ENCODE measurements at places on chromosomes 6 and 20.

DNA sequence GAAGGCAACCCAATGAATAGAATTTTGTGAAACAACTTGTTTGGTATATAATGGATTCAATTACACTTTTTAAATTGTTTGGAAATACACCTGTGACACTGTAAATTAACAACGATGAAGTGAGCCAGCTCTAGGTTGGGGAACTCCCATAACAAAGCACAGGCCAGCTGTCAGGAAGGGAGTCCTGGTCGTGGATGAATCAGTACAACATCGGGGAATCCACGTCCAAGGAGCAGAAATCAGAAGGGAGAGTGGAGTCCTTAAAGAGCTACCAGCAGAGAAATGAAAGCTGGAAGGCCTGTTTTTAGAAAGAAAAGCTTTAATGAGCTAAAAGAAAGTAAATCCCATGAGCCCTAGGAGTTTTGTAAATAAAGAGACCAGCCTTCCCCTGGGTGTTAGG lies 223.1 kb upstream of the SLC35B3 start:
- no peak overlapping the region for H3K27ac ChIP-seq
- no peak overlapping the region for H3K4me3 ChIP-seq
- H3K36me3 ChIP-seq = no peaks in the 10 kb centered on the region
- DNase-seq = no peak

- H3K4me1 ChIP-seq = peaks cover 69% of the 10 kb centered on the region
- peak overlapping the region; percentile 93 for H3K27ac ChIP-seq
- DNase-seq = no peak
- no peak overlapping the region for H3K4me3 ChIP-seq
- no peaks in the 10 kb centered on the region for H3K36me3 ChIP-seq
- no peaks in the 10 kb centered on the region for H3K27me3 ChIP-seq
These were observed 15.9 kb downstream of the NT5E start for GRCh38 chr6:85465762-85466161.

- H3K4me3 ChIP-seq = no peak overlapping the region
- H3K27me3 ChIP-seq = no peaks in the 10 kb centered on the region
- no peaks in the 10 kb centered on the region for H3K4me1 ChIP-seq
- H3K27ac ChIP-seq = no peak overlapping the region
These were observed 346.8 kb upstream of the CNR1 start for GRCh38 chr6:88512951-88513350.

DNA sequence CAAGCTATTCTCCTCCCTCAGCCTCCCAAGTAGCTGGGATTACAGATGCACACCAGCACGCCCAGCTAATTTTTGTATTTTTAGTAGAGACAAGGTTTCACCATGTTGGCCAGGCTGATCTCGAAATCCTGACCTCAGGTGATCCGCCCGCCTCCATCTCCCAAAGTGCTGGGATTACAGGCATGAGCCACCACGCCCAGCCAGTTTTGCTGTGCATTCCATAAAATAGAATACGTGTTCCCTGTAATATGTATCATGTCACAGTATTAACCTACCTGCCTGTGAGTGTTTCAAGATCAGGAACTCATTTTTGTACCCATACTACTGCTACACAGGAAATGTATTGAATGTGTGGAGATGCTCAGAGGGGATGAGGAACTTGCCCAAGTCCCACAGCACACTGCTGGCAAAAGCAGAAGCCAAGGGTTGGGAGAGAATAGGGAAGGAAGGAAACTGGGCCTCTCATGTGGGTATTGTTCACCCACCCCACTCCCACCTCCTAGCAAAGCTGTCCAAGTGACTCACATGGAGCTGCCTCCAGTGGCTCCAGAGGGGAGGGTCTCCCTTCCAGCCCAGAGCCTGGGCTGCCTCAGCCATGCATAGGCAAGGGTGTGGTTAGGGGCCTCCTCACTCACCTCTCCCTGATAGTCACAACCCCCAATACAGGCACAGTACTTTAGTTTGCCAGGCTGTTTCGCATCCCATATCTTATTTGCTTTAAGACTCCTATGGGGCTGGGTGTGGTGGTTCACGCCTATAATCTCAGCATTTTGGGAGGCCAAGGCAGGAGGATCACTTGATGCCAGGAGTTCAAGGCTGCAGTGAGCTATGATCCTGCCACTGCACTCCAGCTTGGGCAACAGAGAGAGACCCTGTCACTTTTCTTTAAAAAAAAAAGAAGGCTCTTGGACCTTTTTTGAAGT lies 9.4 kb downstream of the HM13 start:
- H3K27me3 ChIP-seq = no peaks in the 10 kb centered on the region
- H3K27ac ChIP-seq = no peak overlapping the region
- no peak overlapping the region for H3K4me3 ChIP-seq
- no peaks in the 10 kb centered on the region for H3K4me1 ChIP-seq

- no peak for DNase-seq
These were observed 47.3 kb downstream of the ATP9A start for GRCh38 chr20:51720854-51721253.

DNA sequence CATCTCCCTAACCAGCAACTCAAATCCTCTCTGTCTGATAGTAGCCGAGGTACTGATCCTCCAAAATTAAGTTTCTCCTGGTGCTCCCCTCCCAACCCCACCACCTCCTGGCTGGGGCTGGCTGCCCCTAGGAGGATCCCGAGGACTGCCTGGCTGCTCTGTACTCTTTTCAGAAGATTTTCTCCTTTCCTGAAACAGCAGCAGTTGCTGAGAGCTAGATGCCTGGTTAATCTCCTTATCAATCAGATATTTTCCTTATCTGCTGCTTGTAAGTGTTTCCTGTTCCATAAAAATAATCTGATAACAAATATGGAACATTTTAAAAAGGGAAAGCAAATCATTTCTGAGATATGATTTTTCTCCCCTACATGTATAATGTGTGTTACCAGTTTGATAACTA lies 52.8 kb downstream of the ZMYND8 start:
- H3K27me3 ChIP-seq = no peaks in the 10 kb centered on the region
- peak overlapping the region; percentile 62 for H3K27ac ChIP-seq
- H3K4me3 ChIP-seq = no peak overlapping the region
- H3K4me1 ChIP-seq = peaks cover 25% of the 10 kb centered on the region
- no peak for DNase-seq
- H3K36me3 ChIP-seq = no peaks in the 10 kb centered on the region

- peaks cover 14% of the 10 kb centered on the region for H3K4me1 ChIP-seq
- no peaks in the 10 kb centered on the region for H3K27me3 ChIP-seq
- DNase-seq = peak; percentile 77
- peaks cover 2% of the 10 kb centered on the region for H3K36me3 ChIP-seq
- no peak overlapping the region for H3K27ac ChIP-seq
These were observed 14.6 kb downstream of the CD40 start for GRCh38 chr20:46132705-46133120.

DNA sequence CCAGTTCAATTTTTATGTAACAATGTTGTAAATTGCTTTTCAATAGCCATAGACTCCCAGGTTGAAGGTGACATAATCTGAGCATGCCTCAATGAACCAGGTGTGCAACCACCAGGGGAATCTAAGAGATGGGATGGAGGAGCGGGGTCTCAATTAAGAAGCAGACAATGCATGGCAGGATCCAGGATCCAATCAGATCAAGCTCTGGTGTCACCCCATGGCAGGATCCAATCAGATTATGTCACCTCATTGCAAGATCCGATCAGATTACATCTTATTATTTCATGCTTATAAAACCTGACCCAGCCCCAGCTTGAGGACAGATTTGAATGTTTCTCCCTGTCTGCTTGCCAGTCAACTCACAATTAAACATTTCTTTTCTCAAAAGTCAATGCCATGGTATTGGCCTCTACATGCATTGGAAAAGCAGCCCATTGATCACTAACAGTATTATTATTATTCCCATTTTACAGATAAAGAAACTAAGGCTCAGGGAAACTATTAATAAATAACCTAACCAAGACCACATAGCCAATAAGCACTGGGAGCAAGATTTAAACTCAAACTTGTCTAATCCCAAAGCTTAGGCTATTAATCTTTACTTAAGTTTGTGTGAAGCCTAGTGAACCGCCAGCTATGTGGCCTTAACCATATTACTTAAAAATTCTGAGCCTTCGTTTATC lies 14.3 kb upstream of the SIRT5 start:
- no peak overlapping the region for H3K4me3 ChIP-seq
- DNase-seq = no peak
- no peaks in the 10 kb centered on the region for H3K36me3 ChIP-seq
- no peaks in the 10 kb centered on the region for H3K27me3 ChIP-seq

DNA sequence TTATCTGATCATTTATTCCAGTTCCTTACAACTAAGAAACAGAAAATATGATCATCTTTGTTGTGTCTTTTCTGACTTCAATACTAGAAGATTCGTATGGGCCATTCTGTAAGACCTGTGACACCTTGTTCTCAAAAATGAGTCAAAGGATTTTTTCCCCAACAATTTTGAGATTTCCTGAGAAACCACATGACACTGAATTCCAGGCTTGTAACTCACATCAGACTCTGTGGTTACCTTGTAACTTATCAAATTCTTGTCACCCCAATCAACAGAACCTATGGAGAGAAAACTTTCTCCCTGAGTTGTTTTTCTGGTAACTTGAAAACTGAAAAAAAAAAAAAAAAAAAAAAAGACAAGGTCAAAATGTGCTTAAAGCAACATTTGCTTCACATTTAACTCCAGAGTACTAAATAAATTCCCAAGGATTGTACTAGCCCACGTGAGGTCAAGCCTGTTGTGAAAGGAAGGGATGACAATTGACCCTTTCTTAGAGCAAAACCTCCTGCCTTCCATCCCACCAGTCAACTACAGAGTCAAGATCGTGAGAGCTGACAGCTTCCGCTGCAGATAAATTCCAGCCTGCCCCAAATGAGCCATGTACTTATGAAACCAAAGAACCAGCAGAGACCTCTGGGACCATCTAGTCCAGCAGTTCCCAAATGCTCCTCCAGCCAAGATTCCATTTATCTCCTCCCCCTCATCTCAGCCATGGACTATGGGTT lies 140.3 kb downstream of the TBX18 start:
- H3K4me3 ChIP-seq = no peak overlapping the region
- H3K27ac ChIP-seq = no peak overlapping the region
- no peaks in the 10 kb centered on the region for H3K36me3 ChIP-seq

- H3K4me3 ChIP-seq = no peak overlapping the region
- no peaks in the 10 kb centered on the region for H3K36me3 ChIP-seq
- no peak overlapping the region for H3K27ac ChIP-seq
- no peak for DNase-seq
- no peaks in the 10 kb centered on the region for H3K4me1 ChIP-seq
These were observed 21.5 kb downstream of the GGTLC1 start for GRCh38 chr20:23966927-23967615.

GRCh38 chr6:153563001-153563400 lies 431.9 kb upstream of the RGS17 start:
- no peaks in the 10 kb centered on the region for H3K36me3 ChIP-seq
- no peak overlapping the region for H3K27ac ChIP-seq
- H3K4me3 ChIP-seq = no peak overlapping the region
- H3K27me3 ChIP-seq = no peaks in the 10 kb centered on the region
- peaks cover 12% of the 10 kb centered on the region for H3K4me1 ChIP-seq
- DNase-seq = no peak

DNA sequence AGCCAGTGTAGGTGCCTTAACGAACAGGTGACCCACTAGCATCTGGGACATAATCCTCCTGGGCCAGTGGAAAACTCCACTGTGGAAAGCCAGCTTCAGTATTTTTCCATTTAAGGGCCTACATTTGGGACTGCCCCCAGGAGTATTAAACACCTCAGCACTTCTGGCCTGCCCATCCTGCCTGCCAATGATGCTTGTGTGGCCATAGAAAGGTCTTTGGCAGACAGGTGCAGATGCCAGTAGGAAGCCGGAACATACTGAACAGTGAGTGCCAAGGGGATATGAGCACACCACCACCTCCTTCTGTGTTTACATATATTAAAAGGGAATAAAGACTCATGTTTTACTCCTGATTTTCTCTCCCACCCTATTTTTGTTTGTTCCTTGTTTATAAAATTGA lies 19.9 kb downstream of the MCM8 start:
- H3K27ac ChIP-seq = no peak overlapping the region
- no peak overlapping the region for H3K4me3 ChIP-seq
- DNase-seq = no peak
- H3K27me3 ChIP-seq = no peaks in the 10 kb centered on the region
- H3K4me1 ChIP-seq = no peaks in the 10 kb centered on the region
- H3K36me3 ChIP-seq = no peaks in the 10 kb centered on the region

DNA sequence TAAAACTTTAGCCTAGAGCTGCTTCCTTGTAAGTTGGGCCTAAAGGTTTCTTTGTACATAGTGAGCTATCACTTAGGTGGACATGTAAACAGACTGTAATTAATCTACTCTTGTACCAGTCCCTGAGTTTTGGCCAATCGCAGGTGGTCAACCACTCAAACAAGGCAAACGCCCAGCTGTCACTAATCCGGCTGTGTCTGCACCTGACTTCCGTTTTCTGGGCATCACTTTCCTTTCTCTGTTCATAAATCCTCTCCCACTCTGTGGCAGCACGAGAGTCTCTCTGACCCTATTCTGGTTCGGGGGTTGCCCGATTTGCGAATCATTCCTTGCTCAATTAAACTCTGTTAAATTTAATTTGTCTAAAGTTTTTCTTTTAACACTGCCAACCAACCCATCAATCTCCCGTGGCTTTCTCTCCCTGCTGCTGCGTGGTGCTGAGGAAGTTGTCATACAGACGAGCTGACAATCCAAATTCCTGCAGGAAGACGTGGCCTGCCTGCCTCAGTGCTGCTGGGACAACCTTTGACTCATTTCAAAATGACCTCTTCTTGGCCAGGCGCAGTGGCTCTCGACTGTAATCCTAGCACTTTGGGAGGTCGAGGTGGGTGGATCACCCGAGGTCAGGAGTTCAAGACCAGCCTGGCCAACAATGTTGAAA lies 206.3 kb downstream of the QKI start:
- DNase-seq = no peak
- H3K4me1 ChIP-seq = no peaks in the 10 kb centered on the region
- no peaks in the 10 kb centered on the region for H3K27me3 ChIP-seq
- no peak overlapping the region for H3K27ac ChIP-seq

- H3K27ac ChIP-seq = no peak within 1 kb of the TSS
- no peaks in the 10 kb centered on the region for H3K27me3 ChIP-seq
- DNase-seq = no peak
- H3K36me3 ChIP-seq = no peaks in the 10 kb centered on the region
These were observed at the start of gene OXT for GRCh38 chr20:3071610-3072529. OXT (plus strand) TSS chr20:3071620; CDS start chr20:3071656, 36 bp downstream.

DNA sequence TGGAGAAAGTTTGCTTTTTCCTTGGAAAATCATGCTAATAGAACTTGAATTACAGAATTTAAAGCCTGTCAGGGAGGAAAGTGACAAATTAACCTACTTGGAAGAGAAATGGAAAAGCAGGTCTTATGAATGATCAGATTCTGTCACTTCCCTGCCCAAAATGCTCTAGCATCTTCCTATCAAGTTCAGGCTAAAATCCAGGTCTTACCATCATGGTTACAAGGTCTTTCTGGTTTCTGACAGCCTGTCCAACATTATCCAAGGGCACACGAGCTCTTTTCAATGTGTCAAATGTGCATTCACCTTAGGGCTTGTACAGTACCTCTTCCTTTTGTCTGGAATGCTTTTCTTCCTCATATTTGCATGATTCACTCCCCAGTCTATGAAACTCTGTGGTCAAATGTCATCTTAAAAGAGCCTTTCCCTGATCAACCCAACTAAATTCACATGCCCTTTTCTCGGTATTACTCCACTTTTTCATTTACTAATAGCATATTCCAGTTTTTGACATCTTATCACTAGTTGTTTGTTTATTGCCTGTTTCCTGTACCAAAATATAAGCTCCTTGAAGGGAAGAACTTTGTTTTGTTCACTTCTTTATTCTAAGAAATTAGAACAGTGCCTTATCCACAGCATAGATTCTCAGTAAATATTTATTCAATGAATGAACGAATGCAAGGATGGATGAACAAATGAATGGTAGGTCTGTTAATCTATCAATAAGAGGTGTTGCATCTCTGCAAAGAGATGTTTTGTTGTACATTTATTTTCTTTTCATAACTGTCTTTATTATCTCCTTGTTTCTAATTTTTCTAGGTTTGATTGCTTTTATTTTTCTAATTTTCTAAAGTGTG lies 139.5 kb downstream of the BCAS1 start:
- no peak overlapping the region for H3K4me3 ChIP-seq
- H3K4me1 ChIP-seq = peaks cover 11% of the 10 kb centered on the region
- no peaks in the 10 kb centered on the region for H3K27me3 ChIP-seq
- H3K36me3 ChIP-seq = no peaks in the 10 kb centered on the region

Data from ascending aorta (tissue), 2 donors.